Smooth muscle cell of the brain vasculature (primary cell): ENCODE measurements at places on chromosomes 7 and 10.

DNA sequence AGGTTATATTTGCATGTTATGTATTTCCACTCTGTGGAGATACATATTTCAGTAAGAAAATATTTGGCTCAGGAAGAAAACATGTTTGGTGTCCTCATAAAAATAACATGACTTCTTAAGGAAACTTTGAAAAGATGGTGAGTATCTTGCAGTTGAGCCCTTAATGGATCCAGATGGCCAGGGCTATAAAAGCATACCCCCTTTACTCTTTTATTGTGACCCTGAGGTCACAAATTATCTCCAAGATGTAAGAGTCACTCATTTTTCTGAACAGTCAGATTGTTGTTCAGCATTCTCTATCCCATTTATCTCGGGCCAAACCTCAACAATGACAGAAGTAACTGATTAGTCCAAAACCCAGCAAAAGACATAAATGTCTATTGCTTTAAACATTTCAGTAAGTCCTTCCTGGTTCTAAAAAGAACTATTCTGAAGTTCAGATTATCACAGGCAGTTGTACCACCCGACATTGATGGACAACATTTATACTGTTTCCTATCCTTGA lies 539.4 kb downstream of the PARD3 start:
- no peak for DNase-seq

GRCh38 chr7:22823142-22823497 lies 471 bp upstream of the TOMM7 start:
- DNase-seq, result no peak

- no peak for DNase-seq
Observed at GRCh38 chr10:33204031-33204430, 130.4 kb downstream of the NRP1 start.

- no peak for DNase-seq
Observed at GRCh38 chr7:26329520-26330255, 38.0 kb downstream of the SNX10 start.

- no peak for DNase-seq
Observed at GRCh38 chr7:157008-157310, 35.4 kb upstream of the FAM20C start.

DNA sequence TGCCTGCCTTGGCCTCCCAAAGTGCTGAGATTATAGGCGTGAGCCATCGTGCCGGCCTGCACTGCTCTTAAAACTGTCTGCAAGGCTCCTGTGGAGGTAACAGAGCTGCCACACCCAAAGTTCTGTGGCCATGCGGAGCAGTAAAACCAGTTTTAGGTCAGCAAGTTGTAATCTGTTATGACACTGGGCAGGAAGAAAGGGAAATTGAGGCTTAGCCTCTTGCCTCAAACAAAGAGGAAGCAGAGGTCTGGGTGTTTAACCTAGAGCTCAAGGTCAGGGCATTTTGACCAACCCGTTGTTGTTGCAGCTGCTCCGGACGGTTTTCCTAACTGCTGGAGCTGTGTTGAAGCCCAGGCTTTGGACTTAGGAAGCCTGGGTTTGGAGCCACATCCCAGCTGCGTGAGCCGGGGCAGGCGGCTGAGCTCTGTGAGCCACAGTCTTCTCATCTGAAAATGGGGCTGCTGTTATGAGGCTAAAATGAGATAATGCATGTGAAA lies 7.4 kb upstream of the RRP12 start:
- no peak for DNase-seq
